ENCODE measurements at places on chromosomes 5 and 9. TPM values are rescaled to one million over a fixed set of nuclear protein-coding genes. Genes with fewer than 3 reads are reported as not detected.

Gene CREB3
- 97.9 TPM for total RNA-seq

Gene CAMK4
- 28.1 TPM for total RNA-seq

Gene BSPRY
- not detected for total RNA-seq

Gene ANXA6
- 178 TPM for total RNA-seq

Gene IPPK
- 39.0 TPM for total RNA-seq

Gene SLC6A19
- total RNA-seq = not detected

Gene SPATA31C1
- not detected for total RNA-seq

Gene MUSK
- not detected for total RNA-seq

- no peak for DNase-seq
Observed at GRCh38 chr5:112023766-112024165, 266.8 kb upstream of the NREP start.

- DNase-seq = no peak
Observed at GRCh38 chr9:34741628-34742027, 31.7 kb upstream of the CCL21 start.

DNA sequence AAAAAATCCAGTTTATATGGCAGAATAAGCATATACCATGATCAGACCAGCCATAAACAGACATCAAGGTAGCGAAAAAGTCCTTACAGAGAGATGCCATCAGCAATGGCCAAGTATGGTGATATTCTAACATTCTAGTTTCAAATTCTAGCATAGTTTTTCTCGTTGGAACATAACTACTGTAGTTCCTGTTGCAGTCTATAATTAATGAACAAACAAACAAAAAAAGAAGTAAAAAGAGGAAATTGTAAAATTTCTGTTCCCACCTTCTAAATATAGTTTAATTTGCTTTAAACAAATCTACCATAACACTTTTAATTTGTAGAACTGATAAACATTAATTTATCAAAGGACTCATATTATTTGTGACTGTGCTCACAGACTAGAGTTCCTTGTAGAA lies 9.9 kb upstream of the CD180 start:
- DNase-seq = no peak

- peak; percentile 34 for DNase-seq
Observed at GRCh38 chr9:32431940-32432555, 47.6 kb downstream of the ACO1 start.

DNA sequence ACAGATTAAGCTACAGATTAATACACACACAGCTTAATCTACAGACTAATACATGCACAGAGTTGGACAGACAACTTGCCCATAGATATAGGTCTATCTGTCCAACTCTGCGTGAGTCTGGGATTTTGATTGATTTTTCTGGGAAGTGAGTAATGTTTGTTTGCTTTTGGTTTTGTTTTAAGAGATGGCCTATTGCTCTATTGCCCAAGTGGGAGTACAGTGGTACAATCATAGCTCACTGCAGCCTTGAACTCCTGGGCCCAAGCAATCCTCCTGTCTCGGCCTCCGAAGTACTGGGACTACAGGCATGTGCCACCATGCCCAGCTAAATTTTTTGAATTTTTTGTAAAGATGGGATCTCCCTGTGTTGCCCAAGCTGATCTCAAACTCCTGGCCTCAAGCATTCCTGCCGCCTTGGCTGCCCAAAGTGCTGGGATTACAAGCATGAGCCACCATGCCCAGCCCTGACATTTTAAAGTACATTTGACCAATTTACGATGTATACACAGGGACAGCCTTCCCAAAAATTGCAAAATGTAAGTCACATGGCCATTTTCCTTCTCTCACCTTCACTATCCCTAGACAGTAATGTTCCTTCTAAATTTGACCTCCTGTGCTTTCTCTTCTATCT lies 50.8 kb downstream of the PAPPA start:
- no peak for DNase-seq

DNA sequence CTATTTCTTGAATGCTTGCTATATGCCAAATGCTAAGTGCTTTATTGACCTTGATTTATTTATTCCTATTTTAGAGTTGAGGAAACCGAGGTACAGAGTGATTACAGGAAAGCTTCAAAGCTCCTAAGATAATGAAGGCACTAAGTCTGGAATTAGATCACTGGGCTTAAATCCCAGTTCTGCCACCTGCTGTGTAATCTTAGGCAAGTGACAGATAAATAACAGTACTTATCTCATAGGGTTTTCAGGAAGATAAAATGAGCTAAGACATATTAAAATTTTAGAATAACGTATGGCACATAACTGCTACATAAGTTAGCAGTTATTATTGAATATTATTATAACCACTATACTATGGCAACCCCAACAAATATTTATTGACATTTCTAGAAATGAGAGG lies 843.8 kb downstream of the DTWD2 start:
- DNase-seq = no peak

DNA sequence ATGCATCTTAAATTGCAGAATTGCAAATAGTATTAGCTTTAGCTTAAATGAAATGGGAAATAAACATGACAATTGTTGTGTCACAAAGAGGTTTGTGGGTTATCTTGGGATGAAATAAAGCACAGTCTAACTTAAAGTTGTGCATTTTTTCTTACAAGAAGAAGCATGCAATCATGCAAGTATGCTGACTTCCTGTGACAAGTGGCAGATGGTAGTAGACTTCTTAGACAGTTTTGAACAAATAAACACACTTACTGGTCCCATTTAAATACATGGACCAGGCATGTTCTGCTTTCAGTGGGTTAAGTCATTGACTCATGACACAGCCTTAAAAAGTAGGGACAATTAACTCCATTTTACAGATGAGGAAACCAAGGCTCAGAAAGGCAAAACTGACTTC lies 15.9 kb upstream of the C5orf63 start:
- no peak for DNase-seq

GRCh38 chr9:114123031-114123977 lies 24.2 kb upstream of the KIF12 start:
- no peak for DNase-seq

DNA sequence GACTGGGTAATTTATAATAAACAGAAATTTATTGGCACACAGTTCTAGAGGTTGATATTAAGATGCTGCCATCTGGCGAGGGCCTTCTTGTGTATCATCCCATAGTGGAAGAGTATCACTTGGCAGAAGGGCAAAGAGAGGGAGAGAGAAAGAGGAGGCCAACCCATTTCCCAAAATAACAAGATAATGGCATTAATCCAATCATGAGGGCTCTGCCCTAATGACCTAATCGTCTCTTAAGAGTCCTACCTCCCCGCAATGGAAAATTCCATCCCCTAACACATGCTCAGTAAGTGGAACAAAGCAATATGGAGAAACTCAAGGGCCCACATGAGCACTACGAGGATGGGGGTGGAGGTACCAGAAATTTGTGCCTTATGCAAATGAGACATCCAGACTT lies 17.6 kb upstream of the VDAC1 start:
- DNase-seq = no peak

DNA sequence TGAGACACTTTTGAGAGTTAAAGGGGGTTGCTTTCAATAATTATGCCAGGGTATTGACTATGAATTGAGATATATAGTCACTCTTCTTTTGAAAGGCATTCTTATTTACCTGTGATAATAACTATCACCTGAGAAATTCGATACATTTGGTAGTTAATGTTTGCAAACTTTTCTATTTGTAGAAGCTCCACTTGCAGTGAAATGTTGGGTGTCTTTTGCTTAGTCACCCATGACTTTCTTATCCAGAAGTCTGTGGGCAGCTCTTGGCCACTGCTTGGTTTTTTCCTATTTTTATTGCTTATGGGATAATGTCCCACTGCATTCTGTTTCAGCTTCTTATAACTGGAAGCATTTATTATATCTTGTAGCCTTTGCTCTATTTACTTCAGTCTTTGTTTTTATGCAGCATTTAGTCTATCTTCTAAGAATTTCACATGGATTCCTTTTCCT lies 3.9 kb downstream of the MACIR start:
- peak; percentile 11 for DNase-seq

DNA sequence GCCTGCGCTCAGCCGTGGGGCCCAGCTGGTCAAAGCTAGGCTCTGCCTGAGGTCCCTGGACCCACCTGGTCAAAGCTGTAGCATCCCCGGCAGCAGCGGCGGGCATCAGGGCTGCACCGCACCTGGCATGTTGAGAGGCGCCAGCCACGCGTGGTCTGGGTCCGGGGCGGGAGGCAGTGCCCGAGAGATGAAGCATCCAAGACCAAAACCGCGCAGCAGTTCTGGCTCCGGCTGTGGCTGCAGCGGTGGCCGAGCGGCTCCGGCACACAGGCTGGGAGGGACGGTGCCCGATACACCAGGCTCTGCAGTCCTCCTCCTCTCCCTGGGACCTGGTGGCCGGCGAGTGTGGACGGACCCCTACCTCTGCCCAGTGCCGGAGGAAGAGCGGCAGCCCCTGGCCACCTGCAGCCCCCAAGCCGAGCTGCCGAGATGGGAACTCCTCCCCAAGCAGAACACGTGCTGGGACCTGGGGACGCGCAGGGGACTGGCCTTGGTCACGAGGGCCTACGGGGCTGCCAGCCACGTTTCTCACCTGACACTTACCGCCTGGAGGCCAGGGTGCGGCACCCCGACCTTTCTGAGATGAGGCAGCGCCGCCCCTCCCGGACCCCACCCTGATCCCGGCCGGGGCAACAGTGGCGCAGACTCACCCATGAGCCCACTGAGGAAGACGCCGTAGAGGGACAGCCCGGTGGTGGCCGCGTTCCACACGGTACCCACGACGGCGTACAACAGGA lies 33.0 kb downstream of the SLC9A3 start:
- DNase-seq = no peak

- no peak for DNase-seq
Observed at GRCh38 chr9:91560301-91560700, 136.7 kb upstream of the NFIL3 start.

- DNase-seq = no peak
Observed at GRCh38 chr5:1325870-1326531, 18.9 kb downstream of the CLPTM1L start.

DNA sequence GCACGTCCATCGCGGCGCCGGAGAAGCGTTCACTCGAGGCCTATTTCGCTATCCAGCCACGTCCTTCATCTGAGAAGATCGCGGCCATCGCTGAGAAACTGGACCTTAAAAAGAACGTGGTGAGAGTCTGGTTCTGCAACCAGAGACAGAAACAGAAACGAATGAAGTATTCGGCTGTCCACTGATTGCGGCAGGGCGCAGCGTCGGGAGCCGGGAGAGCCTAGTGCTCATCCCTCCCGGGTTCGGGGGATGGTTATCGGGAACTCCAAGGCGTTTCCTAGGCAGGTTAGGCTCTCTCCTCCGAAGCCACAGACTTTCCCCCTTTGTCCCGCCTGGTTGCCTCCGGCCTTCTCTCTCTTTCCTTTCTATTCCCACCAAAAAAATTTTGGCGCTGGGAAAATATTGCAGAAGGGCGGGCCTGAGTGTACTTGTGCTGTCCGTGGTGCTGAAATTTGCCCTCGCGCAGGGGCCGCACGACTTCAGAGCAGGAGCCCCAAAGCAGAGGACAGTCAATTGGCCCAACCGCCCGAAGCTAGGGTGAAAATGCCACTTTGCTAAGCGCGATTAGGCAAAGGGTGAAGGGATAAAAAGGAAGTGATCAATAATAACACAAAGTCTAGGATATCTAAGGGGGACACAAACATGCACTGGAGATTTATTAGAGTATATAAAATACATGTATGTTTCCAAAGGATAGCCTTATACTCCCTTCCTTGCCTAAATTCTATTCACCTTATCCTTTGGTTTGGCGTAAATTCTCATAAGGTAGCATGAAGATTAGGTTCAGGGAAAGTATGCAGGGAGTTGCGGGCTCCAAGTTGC lies 1.8 kb downstream of the POU4F3 start:
- DNase-seq = peak; percentile 73

GRCh38 chr5:54103871-54104270 lies 206.5 kb downstream of the ARL15 start:
- DNase-seq = no peak

GRCh38 chr5:66742083-66742895 lies 146.1 kb downstream of the MAST4 start:
- peak; percentile 24 for DNase-seq

DNA sequence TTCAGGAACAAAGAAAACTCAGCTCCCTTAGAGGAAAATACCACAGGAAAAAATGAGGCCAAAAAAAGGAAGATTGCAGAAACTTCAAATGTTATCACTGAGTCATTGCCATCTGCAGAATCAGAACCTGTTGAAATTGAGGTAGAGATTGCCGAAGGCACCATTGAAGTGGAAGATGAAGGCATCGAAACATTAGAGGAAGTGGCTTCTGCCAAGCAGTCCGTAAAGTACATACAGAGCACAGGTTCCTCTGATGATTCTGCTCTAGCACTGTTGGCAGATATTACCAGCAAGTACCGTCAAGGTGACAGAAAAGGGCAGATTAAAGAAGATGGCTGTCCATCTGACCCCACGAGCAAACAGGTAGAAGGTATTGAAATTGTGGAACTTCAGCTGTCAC lies 30.8 kb upstream of the NIM1K start:
- DNase-seq = no peak

DNA sequence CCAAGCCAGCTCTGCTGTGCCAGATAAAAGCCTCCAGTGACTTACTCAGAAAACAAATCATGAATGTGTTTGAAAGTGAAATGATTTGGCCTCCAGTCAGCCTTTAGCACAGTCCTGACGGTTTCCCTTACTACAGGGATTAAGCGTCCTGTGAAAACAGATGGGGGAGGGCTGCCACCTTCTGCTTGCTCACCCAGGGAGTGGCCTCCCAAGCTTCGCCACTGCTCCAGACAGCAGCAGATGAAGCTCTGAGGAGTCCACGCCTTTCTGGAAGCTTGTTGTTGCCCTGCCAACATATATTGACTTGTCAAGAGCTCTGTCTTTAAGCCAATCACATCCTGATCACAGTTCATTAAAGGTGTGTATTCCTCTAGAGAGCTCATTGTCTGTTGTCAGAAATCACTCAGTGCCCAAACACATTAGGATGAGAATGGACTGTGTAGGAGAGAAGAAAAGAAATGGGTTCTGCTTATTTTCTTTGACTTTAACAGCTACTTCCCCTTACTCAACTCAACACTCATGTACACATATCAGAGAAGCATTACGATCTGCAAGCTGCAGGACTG lies 4.9 kb upstream of the FYB1 start:
- peak; percentile 46 for DNase-seq

GRCh38 chr5:65984098-65984885 lies 57.9 kb downstream of the ERBIN start:
- no peak for DNase-seq

GRCh38 chr5:75113354-75114113 lies 61.2 kb upstream of the GCNT4 start:
- no peak for DNase-seq

- DNase-seq = no peak
Observed at GRCh38 chr5:167765352-167765751, 526.1 kb upstream of the WWC1 start.

Data from Daoy (cell line).